ENCODE measurements at places on chromosomes 7 and 10.

DNA sequence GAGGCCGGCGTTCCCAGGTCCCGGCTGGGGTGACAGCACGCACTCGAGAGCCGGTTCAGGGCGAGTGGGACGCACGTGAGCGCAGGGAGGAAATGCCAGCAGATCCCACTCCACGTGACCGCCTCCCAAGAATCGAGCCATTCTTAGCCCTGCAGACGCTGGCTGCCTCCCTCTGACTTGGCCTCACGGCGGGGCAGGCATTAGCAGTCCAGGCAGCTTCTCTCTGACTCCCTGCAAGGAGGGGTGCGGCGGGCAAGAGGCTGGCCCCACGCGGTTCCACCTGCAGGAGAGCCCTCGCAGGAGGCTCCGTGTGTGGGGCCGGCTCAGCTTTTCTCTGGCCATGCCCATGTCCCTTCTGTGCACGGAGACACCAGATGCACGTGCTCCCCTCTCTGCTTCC lies 10.1 kb downstream of the GPR146 start:
- DNase-seq: no peak

GRCh38 chr10:32684291-32684690 lies 238.4 kb downstream of the CCDC7 start:
- DNase-seq: no peak

DNA sequence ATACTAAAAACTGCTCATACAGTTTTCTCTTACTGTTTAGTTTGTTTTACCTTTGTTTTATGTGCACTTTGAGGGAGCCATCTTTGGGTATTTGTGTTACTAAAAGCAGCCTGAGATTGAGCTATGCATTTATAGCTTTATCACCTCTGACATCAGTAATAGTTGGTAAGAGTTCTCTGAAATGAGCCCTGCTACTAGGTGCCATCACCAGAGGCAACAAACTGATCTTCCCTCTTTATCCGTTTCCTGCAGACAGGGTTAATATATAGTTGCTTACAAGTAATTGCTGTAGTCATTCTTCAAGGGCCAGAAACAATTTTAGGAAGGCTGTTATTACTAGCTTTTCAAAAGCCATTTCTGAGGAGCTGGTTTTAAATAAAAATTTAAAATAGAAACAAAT lies 49.1 kb downstream of the KIF20B start:
- DNase-seq: no peak

- no peak for DNase-seq
These were observed 19.2 kb upstream of the C10orf67 start for GRCh38 chr10:23363793-23364135.

GRCh38 chr10:122864901-122865300 lies 14.5 kb downstream of the FAM24B start:
- peak; percentile 61 for DNase-seq

- DNase-seq: no peak
These were observed 107.1 kb downstream of the PIP4K2A start for GRCh38 chr10:22607261-22607660.

- no peak for DNase-seq
These were observed 1356.8 kb downstream of the XPNPEP1 start for GRCh38 chr10:108566316-108567107.

- no peak for DNase-seq
These were observed 461.9 kb downstream of the PTPRN2 start for GRCh38 chr7:158125721-158126120.

GRCh38 chr7:86448856-86449255 lies 194.9 kb upstream of the GRM3 start:
- no peak for DNase-seq

- peak; percentile 12 for DNase-seq
These were observed 96.5 kb upstream of the PODXL start for GRCh38 chr7:131652934-131653333.

DNA sequence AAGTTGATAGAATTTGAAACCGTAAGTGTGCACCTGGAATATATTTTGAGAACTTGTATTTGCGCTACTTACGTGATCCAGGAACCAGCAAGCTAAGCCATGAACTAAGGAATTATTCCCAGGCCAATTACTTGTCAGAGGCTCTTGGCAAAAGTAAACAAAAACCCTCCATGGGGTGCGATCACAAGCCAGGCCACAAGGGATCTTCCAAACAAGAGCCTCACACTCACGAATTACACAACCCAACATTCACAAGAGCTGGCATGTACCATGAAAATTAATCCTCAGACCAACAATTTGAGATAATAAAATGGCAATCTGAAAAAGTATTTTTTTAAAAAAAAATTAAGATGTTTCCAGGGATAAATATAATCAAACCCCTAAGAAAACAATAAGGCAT lies 467.0 kb upstream of the AKR1E2 start:
- no peak for DNase-seq

- peak; percentile 9 for DNase-seq
These were observed 73.3 kb downstream of the TAF3 start for GRCh38 chr10:7891634-7892033.

- DNase-seq: peak; percentile 68
These were observed 11.9 kb upstream of the LMOD2 start for GRCh38 chr7:123643495-123644441.

- DNase-seq: peak; percentile 100
These were observed 4.6 kb upstream of the SERPINE1 start for GRCh38 chr7:101121991-101122932.

DNA sequence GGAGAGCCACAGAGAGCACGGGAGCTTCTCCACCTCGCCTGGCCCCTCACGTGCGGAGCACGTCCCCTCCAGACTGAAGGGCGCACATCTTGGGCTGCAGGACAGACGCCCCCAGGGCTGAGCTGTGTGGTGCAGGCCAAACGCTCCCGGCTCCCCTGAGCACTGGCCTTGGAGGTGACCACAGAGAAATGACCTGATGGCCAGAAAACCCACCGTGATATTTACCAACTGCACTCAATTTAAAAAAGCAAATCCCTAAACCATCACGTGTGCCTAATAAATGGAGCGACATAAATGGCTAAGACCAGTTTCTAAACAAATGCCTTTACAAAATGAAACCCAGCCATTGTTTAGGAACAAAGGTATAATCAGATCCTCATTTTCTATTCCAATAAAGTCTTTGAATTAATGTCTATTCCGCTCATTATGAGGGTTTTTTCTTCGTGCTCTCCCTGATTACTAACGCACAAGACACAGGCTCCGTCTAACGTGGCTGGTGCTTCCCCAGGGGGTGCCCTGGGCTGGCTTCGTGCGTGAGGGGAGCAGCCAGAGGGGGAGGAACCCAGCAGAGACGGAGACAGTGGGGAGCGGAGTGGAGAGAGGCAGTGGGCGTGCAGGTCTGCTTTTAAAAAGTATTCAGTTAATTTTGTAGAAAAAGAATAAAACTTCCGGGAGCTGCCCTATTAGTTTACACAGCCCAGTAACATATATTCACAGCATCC lies 190.3 kb downstream of the DNAJB6 start:
- DNase-seq: no peak

- peak; percentile 91 for DNase-seq
These were observed at the start of gene VKORC1L1 for GRCh38 chr7:65872776-65873581. VKORC1L1 (plus strand) TSS chr7:65873074; CDS start chr7:65873372, 298 bp downstream.

- no peak for DNase-seq
These were observed 392.5 kb upstream of the ETV1 start for GRCh38 chr7:14381936-14382335.

DNA sequence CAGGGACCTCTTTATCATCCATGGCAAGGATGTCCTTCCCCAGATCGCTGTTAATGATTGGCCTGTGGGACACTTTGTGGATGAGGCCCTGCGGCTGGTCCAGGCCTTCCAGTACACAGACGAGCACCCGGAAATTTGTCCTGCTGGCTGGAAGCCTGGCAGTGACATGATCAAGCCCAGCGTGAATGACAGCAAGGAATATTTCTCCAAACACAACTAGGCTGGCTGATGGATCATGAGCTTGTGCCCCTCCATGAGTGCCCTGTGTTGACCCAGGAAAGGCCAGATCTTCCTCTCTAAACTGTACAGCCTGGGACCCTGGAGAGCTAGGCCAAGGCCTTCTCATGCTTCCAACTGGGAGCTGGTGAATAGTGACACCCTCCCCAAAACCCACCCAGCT lies 124.1 kb downstream of the CUL2 start:
- DNase-seq: no peak

DNA sequence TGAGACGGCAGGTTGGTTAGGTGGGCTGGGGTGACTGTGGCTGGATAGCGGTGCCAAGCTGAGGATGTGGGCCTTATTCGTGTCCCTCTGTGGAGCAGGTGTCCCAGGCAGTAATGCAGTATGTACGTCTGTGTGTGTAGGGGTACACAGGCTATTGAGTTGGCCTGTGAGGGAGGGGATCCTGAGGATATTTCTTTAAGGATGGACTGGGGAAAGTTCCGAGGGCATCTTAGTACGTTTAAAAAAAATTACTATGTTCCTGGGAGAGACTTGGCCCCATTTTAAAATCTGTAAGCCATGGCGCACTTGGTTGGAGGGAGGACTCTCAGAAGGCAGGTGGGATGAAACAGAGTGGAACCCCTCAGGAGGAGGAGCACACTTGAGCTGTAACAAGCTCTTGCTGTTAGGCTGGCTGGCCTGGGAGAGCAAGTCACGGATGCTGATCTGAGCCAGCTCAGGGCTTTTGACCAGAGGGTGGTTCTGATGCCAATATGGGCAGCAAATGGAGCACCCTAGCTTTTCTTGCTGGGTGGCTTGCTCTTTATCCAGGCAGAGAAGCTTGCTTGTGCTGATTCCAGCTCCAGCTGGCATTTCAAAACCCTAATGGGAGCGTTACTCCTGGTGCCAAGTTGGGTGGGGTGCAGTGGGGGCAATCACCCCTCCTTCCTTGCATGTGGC lies 765 bp downstream of the WBP1L start:
- DNase-seq: peak; percentile 35

- DNase-seq: no peak
These were observed 137.1 kb downstream of the ZNF365 start for GRCh38 chr10:62511238-62511637.

GRCh38 chr7:123051916-123052315 lies 56.4 kb upstream of the TAS2R16 start:
- no peak for DNase-seq

DNA sequence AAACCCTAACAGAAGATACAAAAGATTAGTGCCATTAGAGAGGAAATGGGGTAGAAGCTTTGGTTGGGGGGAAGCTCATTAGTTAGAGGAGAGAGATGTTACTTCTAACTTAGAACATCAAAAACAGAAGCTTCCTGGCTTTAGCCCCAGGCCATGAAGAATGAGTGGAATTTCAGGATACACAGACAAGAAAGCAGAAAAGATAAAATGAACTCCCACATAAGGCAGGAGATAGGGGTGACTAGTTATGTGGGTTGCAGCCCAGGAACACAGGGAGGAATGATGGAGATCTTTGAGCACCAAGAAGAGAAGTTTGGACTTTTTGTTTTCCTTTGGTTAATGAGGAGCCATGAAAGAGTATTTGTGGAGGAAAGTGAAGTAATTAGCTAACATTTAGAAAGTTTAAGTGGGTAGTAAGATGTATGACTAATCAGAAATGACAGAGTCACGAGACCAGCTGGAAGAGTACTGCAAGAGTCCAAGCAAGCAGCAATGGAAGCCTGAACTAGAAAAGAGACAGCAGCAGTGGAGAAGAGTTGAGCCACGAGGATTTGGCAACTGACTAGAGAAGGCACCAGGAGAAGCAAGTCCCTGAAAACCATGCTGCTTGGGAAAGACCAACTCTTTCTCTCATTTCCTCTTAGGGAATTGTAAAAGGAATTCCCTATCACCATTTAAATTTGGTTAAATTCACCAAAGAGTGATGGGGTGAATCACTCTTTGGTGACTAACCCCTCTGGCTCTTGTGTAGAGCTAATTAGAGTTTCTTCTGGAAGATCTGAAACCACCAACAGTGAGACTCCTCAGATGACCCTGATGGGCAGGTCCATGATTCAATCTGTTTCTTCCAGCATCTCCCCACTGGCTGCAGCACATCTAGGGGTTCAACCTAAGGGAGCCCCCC lies 131.9 kb downstream of the KCNMA1 start:
- peak; percentile 96 for DNase-seq

GRCh38 chr7:151900591-151900985 lies 23.7 kb upstream of the PRKAG2 start:
- no peak for DNase-seq

GRCh38 chr7:80785961-80786536 lies 132.8 kb downstream of the SEMA3C start:
- DNase-seq: peak; percentile 46

GRCh38 chr7:84175461-84175860 lies 19.1 kb downstream of the SEMA3A start:
- no peak for DNase-seq

DNA sequence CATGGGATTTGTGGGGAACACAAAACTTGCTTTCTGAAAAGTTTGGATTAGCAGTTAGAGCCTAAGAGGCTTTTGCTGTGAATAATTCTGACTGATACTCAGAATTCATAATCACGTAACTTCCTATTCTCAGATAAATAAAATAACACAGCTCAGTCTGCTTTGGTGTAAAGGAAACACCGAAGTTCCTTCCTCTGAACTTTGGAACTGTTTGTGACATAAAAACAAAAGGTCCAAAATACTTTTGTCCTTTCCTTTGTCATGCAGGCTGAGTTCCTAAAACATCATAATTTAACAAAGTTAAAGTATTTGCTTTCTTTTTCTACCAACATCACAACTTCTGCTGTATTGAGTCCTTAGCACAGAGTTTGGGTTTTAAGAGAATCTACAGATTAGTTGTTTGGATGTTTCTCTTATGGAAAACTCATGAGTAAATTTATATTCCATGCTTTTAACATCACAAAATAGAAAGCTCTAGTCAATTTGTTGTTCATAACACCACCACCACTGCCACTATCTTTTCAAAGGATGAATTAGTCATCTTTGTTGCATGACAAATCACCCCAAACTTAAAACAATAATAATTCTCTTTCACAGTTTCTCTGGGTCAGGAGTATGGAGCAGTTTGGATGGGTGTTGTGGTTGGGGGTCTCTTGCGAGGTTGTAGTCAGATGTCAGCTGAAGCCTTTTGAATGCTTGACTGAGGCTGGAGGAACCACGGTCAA lies 123.4 kb downstream of the REEP3 start:
- peak; percentile 12 for DNase-seq

DNA sequence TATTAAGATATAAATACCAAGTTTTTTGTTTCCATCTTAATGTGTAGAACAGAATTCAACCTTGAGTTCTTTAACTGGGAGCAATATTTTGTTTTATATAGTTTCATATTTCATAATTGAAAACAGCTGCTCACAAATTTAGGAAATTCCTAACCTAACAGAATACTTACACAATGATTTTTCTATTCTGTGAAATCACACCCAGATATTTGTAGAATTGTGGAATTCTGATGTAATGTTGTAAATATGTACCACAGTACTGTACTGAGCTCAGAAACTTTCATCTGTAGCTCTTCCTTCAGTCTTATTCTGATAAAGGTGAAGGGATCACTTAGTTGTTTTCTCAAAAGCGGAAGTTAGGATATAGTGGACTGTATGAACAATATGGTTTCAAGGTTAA lies 143.4 kb upstream of the GLI3 start:
- DNase-seq: peak; percentile 23

DNA sequence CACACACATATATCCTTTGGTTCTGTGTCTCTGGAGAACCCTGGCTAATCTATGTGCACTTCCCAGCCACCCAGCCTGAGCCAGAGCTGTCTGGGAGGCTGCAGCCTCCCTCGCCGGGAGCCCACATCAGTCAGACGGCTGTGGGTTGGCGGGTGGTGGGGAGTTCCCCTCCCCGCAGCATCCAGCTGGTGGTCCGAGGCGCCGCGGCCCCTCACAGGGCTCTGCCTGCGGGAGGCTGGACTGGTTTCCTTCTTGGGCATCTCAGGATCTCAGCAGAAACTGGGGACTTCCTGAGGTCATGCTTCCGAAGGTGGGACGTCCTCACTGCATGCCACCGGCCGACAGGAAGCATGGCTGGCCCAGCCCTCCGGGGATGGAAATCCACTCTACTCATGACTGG lies 22.0 kb upstream of the PSMG3 start:
- DNase-seq: no peak

GRCh38 chr7:139896831-139897230 lies 67.8 kb downstream of the TBXAS1 start:
- no peak for DNase-seq

Measured in EL (cell line).